ENCODE measurements at places on chromosomes 11 and 22.

- DNase-seq, result no peak
Measured at GRCh38 chr22:37951305-37951704, 2.1 kb downstream of the C22orf23 start.

DNA sequence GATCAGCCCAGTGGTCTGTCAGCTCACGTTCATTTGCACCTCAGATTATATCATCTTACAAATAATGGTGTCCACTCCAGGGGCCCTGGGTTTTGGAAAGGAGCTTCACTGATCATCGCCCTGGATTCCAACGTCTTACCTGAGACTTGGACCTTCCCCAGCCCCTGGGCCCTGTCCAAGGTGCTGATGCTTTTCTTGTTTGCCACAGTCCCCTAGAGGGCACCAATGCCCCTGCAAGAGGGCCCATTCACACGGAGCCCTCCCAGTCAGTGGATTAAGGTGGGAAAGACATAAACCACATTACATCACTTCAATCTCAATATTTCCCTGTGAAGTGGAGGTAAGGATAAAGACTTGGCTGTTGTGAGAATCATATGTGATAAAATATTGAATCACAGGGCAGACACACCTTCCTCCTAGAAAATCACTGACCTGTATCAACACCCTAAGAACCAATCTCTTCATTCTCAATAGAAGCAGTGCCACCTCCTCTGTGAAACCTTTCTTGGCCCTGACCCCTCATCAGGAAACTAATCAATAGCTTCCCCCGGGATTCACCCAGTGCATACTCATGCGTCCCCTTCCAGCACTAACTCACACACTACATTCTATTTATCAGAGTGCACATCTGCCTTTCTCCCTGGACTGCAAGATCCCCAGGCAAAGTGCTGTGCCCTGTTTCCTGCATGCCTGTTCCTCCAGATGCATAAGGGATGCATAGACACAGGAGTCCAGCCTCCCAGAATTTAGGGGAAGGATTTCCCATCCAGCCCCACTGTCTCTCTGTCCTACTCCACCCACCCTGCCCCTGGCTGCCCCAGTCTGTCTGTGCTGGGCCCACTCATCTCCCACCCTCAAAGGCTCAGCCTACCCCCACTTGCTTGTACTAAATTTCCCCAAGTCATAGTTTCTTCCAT, 167.0 kb downstream of the BUD13 start:
- no peak for DNase-seq

DNA sequence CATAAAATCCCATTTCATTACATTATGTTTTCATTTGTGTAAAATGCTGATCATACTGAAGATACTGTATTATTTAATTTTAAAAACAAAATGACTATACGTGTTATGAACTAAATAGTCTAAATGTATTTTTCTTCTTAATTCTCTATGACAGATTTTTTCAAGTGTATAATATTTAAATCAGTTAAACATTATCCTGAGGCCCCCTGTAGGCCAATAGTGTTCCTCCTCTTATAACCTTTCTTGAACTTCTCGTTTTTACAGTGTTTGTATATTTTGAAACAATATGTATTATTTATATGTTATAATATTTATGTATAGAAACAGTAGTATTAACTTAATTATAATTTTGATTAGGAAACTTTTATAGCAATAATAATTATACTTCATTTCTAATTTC, 151.1 kb upstream of the CHORDC1 start:
- no peak for DNase-seq

DNA sequence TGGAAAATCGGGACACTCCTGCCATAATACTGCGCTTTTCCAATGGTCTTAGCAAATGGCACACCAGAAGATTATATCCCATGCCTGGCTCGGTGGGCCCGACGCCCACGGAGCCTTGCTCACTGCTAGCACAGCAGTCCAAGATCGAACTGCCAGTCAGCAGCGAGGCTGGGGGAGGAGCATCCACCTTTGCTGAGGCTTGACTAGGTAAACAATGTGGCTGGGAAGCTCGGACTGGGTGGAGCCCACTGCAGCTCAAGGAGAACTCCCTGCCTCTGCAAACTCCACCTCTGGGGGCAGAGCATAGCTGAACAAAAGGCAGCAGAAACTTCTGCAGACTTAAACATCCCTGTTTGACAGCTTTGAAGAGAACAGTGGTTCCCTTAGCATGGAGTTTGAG, 15.6 kb downstream of the PTH start:
- no peak for DNase-seq

DNA sequence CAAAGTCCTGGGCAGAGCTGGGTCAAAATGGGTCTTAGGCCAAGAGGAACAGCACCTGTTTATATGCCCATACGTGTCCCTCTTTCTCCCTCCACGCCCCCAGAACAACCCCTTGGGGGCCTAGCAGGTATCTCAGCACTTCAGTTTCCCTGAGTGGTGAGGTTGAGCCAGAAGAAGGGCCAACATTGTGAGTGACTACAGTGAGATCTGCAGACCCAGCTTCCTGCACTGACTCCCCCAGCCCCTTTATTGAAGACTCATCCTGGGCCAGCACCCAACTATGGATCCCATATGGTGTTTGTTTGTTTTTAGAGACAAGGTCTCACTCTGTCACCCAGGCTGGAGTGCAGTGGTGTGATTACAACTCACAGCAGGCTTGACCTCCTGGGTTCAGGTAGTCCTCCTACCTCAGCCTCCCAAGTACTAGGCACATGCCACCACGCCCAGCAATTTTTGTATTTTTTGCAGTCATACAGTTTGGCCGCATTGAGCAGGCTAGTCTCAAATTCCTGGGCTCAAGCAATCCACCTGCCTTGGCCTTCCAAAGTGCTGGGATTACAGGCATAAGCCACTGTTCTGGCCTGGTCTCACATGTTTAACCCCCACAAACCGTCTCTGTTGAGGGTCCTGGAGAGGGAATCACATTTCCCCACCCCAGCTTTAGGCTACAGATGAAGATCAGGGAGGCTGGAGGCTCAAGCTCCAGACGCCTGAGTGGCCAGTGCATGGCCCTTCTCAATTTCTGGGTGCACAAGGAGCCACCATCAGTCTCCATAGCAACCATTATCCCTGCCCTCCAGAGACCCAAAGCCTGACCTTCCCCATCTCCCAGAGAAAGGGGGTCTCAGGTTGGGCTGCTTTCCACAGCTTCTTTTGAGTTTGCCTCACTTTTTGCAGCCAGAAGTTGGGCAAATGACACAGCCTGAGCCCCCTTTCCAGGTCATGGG, 1.7 kb upstream of the LARGE2 start:
- no peak for DNase-seq

DNA sequence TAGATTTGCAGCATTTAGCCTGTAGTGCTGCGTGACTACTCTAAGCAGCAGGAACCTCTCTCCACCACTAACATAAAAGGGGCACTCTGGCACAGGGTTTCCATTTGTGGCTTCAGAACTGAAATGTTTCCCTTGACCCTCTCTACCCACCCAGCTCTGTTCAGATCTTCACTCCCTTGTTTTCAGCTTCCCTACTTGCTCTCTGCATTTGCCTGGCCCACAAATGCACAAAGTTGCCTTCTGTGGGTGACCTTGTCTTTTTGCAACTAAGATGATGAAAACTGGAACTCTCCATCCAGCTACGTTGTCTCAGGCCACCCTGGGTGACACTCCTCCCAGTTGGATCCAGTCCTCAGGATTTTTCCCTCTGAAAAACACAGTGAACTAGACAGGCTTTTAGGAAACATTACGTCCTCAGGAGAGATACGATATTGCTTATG, 19.8 kb upstream of the PSMA1 start:
- no peak for DNase-seq

DNA sequence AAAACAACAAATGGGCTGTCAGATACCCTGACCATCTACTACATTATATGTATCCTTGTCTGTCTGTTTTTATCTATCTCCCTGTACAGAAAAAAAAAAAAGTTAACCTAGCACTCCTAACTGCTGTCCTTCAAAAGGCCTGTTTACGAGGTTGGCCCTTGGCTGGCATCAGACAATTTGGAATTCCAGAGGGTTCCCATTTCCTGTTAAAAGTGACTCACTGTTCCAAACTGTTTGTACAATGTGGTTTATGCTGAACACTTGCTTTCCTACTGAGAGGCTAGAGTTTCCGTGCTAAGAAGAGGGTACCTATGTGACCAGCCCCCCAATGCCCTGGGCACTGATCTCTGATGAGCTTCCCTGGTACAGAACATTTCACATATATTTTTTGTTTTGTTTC, 65.9 kb upstream of the HMGXB4 start:
- DNase-seq, result no peak

- no peak for DNase-seq
Measured at GRCh38 chr11:63427971-63428508, 58.5 kb downstream of the SLC22A9 start.

DNA sequence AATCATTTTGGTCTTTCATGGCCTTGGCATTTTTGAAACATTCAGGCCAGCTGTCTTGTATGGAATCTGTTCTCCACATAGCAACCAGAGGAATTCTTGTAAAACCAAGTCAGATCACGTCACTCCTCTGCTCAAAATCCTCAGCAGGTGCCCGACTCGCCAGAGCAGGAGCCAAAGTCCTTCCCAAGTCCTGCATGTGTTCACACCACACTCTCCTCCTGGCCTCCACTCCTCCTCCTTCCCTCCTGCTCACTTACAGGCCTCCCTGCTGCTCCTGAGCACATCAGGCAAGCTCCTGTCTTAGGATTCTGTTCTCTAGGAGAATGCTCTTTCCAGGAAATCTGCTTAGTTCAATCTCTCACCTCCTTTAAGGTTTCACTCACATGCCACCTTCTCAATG, 6.9 kb upstream of the PSMC3 start:
- no peak for DNase-seq

GRCh38 chr22:26484360-26484706, 656 bp downstream of the SRRD start:
- DNase-seq, result no peak

GRCh38 chr22:38927033-38927781, 30.2 kb upstream of the APOBEC3A start:
- no peak for DNase-seq

DNA sequence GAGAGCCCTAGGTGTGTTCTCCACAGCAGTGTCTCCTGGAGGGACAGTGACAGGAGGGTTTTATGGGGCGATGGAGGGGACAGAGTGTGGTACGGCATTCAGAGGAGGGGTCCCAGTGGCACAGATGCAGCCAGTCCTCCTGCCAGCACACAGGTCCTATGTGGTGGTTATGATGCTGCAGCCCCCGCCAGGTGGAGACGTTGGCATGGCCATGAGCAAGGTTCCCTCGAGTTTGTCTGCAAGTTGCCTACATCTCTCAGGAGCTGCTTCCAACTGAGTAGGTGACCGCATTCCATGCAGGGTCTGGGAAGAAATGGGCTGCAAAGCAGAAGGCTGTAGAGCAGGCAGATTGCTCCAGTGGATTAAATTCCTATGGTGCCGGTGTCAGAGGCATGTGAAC, 646.0 kb downstream of the TBC1D22A start:
- no peak for DNase-seq

GRCh38 chr11:85960678-85961077, 105.5 kb downstream of the CCDC83 start:
- no peak for DNase-seq

DNA sequence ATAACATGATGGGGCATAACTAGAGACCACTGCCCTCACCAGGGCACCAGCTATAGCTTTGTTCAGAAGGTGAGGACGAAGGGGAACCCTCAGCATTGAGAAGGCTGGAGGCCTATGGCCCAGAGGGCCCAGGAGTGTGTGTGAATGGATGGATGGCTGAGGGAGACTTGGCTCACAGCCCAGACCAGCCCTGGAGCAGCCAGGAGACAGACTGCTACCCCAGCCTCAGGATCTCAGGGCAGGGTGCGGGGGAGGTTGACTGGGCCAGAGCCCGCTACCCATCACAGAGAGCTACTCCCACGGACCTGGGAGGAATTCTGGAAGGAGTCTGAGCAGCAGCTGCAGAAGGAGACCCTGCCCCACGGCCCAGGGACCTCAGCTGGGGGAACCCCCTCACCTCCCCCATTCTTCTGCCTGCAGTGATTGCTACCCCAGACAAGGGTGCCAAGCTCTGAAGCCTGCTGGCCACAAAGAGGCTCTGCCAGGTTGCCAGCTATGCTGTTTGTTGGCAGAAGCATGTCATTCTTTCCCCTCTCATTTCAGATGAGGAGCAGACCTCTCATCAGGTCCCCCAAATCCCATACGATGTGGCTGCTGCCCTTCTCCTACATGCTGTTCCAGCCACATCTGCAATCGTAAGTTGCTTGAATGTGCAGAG, 5.4 kb upstream of the CSDC2 start:
- DNase-seq, result no peak

- DNase-seq, result no peak
Measured at GRCh38 chr11:68048681-68049508, 10.1 kb downstream of the TCIRG1 start.

Data from cortex of kidney (tissue), 1 donor.